ENCODE measurements at places on chromosomes 6 and 20.

GRCh38 chr6:15401120-15401519 lies 155.3 kb downstream of the JARID2 start:
- DNase-seq = no peak

DNA sequence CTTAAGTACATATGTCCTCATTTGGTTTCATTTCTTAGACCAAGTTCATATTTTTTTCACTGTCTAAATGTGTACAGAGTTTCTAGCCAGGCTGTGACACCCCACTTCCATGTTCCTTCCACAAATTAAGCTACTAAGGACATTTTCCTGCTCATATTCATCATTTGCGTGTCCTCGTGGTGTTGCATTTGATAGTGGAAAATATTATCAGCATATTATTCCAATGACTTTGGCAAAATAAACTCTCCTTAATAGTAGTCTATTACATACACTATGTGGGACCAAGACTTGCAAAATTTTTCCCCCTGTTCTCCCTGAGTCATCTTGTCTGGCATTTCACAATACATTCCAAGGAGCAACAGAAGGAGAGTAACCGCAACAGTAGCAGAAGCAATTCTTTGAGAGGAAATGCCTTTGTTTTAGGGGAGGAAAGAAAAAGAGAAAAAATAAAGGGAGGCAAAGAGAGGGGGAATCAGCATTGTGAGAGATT lies 599.2 kb downstream of the COL12A1 start:
- DNase-seq = peak; percentile 98

DNA sequence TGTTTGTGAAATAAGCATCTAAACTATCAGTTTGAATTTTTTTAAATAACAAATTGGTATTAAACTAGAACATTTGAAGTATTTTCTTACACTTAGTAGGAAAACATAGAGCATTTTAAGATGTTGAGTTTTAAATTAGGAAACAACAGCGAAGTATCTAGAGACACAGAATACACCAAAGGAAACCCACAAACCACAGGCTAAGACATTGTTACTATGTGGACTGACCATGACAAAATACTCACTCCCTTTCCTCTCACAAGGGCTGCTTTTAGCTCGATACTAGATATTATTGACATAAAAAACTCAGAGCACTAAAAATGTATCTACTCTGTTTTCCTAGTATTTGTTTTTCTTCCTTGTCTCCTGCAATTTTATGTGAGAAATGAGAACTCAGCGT lies 266.0 kb upstream of the CITED2 start:
- DNase-seq = no peak

DNA sequence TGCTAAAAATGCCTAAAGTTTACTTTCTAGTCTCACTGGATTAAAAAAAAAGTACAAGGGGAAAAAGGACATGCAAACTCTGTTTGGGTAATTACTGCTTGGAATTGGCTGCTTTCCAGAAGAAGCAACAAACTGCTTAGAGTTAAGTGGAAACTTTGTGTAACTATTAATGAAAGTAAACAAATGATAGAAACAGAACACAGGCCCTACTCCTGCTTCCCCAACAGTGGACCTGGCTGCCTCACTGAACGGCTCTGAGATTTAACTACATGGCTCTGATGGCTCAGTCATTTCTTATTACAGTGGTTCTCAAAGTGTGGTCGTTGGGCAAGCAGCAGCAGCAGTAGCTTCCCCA lies 108.5 kb downstream of the MAN1A1 start:
- DNase-seq = peak; percentile 9

- DNase-seq = peak; percentile 83
Observed at GRCh38 chr20:33732166-33732970, 572 bp downstream of the ZNF341 start.

GRCh38 chr6:135568379-135568778 lies 70.8 kb upstream of the AHI1 start:
- peak; percentile 81 for DNase-seq

GRCh38 chr20:43535370-43536004 lies 23.3 kb upstream of the SGK2 start:
- no peak for DNase-seq

GRCh38 chr6:15343490-15344191 lies 97.8 kb downstream of the JARID2 start:
- DNase-seq = no peak

GRCh38 chr20:34143951-34144350 lies 31.9 kb upstream of the EIF2S2 start:
- peak; percentile 19 for DNase-seq

- no peak for DNase-seq
Observed at GRCh38 chr6:32096394-32097258, 12.5 kb downstream of the TNXB start.

GRCh38 chr20:39795401-39796272 lies 833.5 kb downstream of the DHX35 start:
- peak; percentile 42 for DNase-seq

DNA sequence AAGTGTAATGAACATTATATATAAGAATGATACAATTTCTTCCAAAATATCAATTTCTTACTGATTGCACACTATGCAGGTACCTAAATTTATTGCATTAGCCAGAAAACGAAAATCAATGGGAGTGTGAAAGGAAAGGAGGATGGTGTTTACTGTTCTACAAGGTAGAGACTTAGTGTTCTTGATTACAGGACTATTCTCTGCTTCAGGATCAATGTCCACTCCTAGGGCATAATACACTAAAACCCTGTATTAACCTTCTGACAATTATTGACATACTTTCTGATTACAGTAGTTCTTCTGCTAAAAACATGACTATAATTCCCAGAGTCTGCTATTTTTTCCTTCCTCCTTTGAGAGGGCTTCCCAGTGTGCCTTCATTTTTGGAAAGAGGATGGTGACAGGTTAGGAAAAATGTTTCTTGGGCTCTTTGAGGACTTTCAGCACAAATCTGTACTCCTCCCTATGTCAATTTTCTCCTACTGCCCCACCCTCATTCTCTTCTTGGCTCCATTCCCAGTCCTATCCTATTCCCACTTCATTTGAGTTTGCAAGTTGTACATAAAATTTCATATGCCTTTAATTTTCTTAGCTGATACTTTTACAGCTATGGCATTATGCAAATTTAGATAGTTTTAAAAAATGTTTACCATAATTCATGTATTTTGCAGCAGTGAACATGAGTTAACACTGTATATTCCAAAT lies 278.9 kb downstream of the CENPW start:
- DNase-seq = no peak

DNA sequence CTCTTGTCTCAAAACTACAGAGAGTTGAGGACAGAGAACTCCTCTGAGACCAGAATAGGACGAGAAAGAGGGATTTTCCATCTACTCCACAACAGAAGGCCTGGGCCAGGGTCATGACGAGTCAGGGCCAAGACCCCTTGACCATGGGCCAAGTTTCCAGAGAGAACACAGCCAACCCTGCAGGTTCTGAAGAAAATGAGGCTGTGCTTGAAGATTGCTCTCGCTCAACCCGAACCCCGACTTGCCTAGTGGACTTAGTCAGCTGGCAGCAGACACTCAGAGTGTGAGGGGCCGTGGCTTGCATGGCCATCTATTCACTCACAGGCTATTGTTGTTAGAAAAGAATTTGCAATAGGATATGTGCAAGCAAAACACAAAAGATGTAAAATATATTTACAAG lies 54.5 kb downstream of the TMEM242 start:
- DNase-seq = no peak

DNA sequence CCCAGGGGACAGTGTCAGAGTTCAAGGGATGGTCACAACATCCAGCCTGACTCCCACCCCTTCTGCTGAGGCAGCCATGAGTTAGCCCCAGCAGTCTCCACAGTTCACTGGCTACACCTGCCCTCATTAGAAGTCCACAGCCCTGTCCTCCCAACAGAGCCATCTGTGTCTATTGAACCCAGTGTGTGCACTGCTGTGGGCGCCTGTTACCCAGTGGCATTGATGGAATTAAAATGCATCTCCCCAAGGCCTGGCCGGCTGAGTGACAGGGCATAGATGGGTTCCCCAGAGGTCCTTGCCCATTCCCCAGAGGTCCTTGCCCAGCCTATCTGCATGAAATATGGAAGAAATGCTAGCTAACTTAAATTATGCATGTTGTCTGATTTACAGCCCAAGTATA lies 73.3 kb downstream of the PCSK2 start:
- DNase-seq = no peak

DNA sequence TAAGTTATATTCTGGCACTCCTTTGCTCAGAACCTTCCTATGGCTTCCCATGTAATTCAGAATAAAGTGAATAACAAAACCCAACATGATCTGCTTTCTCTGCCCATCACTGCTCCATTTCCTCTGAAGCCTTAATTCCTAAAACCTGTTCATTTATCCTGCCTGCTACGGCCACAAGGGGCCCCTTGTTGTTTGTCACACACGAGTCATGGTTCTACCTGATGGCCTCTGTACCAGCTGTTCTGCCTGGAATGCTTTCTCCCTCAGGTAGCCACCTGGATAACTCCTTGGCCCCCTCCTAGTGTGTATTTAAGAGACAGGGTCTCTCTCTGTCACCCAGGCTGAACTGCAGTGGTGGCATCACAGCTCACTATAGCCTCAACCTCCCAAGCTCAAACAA lies 26.8 kb downstream of the ERGIC3 start:
- DNase-seq = no peak

DNA sequence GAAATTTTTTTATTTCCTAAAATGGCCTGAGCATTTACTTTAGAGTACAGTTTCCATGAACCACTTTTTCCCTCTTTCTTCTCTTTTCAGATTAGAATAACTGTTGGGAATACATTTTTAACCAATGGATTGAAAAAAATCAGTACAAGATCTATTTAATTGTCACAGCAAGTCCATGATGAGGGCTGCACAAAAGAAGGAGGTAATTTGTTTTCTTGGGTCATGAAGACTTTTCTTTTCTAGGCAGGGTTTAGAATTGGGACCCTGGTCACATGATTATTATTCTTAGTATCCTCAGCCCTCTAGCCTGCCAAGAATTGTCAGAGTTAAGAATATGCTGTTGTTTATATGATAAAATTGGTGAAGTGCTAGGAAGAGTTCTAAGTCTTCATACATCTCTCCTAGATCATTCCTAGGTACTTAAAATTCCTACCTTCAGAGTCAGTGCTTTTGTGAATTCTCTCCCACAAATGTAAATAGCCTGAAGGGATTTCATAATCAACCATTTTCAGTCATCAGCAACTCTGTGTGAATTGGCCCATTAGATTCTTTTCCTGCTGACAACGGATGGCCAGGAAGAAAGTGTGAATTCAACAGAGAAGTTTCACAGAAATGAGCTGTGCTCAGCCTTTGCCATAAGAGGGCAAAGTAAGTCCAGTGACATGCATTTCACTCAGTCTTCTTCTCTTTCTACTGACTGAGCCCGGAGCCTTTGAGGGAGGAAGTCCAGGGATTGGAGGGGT lies 32.4 kb upstream of the TPBG start:
- DNase-seq = peak; percentile 50

- no peak for DNase-seq
Observed at GRCh38 chr20:55678126-55678525, 327.2 kb downstream of the CBLN4 start.

GRCh38 chr6:112485827-112486212 lies 138.7 kb downstream of the RFPL4B start:
- DNase-seq = peak; percentile 67

DNA sequence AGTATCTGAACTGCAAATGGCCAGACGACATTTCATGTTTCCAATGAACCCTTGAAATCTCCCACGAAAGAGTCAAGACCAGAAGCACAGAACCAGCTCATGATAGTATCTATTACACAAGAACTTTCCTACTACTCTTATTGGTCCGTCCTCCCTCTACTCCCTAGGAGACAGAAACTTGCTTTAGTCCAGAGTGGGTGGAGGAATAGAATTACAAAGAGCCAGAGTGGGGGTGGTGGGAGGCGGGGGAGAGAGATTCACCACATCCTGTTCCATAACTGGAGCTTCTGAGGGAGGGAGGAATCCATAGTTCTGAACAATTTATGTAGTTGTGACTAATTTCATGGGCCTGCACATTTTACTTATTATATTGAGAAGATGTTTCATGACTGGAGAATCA lies 18.5 kb upstream of the WFDC10A start:
- DNase-seq = peak; percentile 86

DNA sequence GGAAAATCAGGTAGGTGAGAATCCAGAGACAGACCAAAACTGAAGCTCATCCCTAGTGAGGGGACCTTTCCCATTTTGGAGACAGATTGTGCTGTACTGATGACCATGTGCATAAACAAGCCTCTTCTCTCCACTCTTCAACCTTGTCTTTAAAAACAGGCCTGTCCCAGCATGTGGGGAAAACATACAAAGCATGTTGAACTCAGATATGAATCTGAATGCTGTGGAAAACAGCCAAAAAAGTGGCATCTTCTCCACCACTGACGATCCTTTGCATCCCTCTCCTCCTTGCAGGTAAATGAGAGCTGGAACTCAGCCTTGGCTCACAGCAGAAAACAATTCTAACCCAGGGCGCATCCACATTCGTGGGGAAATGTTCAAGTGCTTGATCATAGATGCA lies 123.7 kb upstream of the FOXQ1 start:
- DNase-seq = no peak

DNA sequence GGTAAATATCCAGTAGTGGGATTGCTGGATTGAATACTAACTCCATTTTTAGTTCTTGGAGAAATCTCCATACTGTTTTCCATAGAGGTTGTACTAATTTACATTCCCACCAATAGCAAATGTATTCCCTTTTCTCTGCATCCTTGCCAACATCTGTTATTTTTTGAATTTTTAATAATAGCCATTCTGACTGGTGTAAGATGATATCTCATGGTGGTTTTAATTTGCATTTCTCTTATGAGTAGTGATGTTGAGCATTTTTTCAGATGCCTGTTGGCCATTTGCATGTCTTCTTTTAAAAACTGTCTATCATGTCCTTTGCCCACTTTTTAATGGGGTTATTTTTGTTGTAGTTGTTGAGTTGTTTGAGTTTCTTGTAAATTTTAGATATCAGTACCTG lies 253.2 kb downstream of the HAO1 start:
- no peak for DNase-seq

- peak; percentile 51 for DNase-seq
Observed at GRCh38 chr6:32424589-32425300, 14.9 kb upstream of the HLA-DRA start.

DNA sequence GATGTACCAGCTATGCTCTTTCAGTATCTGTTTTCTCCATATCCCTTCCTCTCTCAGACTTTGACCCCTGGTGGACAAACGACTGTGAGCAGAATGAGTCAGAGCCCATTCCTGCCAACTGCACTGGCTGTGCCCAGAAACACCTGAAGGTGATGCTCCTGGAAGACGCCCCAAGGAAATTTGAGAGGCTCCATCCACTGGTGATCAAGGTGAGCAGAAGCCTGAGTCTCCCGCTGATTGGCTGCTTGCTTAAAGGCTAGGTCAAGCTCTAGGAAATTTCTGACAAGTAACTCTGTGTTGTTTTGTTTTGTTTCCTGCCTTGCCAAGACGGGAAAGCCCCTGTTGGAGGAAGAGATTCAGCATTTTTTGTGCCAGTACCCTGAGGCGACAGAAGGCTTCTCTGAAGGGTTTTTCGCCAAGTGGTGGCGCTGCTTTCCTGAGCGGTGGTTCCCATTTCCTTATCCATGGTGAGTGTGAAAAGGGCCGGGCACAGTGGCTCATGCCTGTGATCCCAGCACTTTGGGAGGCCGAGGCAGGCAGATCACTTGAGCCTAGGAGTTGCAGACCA lies 28.6 kb downstream of the C6orf89 start:
- peak; percentile 31 for DNase-seq
